Tibial artery (tissue), 4 donors: ENCODE measurements at places on chromosomes 16 and 17.
A peak's percentile ranks its signal among the peaks of the same experiment; 100 is the strongest.

DNA sequence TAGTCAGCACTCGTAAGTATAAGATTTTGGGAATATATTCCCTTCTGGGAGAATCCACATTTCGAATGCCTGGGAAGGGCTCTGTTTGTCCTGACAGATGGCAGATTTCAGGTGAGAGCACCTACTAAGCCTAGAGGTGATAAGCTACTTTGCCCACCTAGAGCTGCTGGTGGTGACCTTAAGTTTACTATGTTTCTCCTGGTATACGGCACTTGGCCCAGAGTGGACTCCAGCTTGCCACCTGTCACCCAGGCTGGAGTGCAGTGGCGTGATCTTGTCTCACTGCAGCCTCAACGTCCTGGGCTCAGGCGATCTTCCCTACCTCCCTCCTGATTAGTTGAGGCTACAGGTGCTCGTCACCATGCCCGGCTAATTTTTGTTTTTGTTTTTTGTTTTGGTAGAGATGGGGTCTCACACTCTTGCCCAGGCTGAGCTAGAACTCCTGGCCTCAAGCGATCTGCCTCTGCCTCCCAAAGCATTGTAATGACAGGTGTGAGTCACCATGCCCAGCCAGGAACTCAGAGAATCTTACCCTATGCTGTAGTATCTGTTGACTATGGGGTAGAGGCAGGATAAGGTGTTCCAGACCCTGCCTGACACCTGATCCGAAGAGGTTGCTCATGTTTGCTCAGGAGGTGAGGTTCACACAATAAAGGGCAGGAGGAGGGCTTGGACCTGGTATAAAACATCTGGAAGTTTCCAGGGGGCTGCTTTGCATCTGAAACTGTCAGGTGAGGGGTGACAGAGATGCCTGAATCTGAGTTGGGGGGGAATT is at the start of gene ZG16:
Gene ZG16, plus strand, starts transcription at position 681 of the 775 bp plus-strand sequence. CDS start 1,011 bp downstream, outside the sequence.
- H3K27ac ChIP-seq: no peak within 1 kb of the TSS
- H3K36me3 ChIP-seq: no peaks in the 10 kb centered on the region
- H3K4me1 ChIP-seq: no peaks in the 10 kb centered on the region
- DNase-seq: no peak
- no peak within 1 kb of the TSS for H3K4me3 ChIP-seq
- H3K27me3 ChIP-seq: no peaks in the 10 kb centered on the region

- peak overlapping the region; percentile 82 for H3K4me3 ChIP-seq
- H3K27me3 ChIP-seq: no peaks in the 10 kb centered on the region
- peak overlapping the region; percentile 97 for H3K27ac ChIP-seq
- H3K36me3 ChIP-seq: peaks cover 20% of the 10 kb centered on the region
Observed at GRCh38 chr16:66923247-66923731, 2.0 kb downstream of the RRAD start.

DNA sequence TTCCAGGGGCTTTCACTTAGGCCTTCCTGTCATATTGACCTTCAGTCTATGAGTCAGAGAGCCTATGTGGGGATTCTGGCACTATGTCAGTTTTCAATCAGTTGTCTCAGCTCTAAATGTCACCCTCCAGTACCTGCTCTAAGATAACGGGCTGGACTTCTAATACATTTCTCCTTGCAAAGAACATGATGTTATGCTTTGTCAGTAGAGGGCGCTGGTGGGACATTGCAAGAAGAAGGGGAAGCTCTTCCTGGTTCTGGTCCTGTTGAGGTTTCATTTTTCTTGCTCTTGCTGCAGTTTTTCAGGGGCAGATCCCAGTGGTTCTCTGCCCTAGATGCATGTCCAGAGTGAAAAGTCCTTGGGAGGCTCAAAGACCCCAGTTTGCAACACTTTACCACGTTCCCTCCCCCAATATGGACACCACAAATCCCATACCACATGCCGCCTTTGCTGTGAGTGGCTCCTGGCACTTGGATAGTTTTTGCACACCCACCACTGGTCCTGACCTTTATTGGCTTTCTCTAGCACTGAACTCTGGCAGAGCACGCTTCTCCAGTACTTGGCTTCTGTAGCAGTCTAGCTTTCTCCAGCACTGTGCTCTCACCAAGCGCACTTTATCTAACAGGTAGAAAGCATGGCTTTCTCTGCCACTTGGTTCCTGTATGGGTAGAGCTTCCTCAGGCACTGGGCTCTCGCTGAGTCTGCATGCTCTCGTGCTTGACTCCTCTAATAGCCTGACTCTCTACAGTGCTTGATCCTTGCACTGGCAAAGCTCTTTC is 49.0 kb downstream of the BCL7C start:
- H3K4me3 ChIP-seq: peak overlapping the region; percentile 33
- DNase-seq: peak; percentile 72
- H3K36me3 ChIP-seq: no peaks in the 10 kb centered on the region
- H3K4me1 ChIP-seq: peaks cover 10% of the 10 kb centered on the region

DNA sequence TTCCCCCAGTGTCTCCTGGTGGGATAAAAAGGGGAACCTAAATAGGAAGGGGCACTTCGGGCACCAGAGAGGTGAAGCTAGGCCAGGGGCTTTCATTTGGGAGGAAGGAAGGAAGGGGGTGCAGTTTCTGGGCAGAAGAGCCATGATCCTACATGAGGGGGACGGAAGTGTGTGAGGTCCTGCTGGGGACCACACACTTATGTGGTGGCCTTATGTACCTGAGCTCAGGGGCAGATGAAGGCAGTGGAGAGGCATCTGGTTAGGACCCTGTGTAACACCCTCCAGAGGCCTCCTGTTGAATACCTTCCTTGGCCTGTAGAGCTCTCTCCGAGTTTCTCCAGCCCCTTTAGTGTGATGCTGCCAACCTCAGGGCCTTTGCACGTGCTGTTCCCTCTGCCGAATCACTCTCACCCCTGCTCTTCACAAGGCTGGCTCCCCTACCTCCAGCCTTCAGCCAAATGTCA is 21.2 kb downstream of the IGFBP4 start:
- no peak overlapping the region for H3K27ac ChIP-seq
- H3K4me1 ChIP-seq: peaks cover 17% of the 10 kb centered on the region
- H3K27me3 ChIP-seq: peaks cover 13% of the 10 kb centered on the region
- no peak overlapping the region for H3K4me3 ChIP-seq
- DNase-seq: no peak

- DNase-seq: no peak
- H3K4me1 ChIP-seq: peaks cover 11% of the 10 kb centered on the region
- H3K4me3 ChIP-seq: no peak overlapping the region
- no peak overlapping the region for H3K27ac ChIP-seq
- peaks cover 26% of the 10 kb centered on the region for H3K27me3 ChIP-seq
Observed at GRCh38 chr17:56782338-56782737, 51.4 kb downstream of the C17orf67 start.

DNA sequence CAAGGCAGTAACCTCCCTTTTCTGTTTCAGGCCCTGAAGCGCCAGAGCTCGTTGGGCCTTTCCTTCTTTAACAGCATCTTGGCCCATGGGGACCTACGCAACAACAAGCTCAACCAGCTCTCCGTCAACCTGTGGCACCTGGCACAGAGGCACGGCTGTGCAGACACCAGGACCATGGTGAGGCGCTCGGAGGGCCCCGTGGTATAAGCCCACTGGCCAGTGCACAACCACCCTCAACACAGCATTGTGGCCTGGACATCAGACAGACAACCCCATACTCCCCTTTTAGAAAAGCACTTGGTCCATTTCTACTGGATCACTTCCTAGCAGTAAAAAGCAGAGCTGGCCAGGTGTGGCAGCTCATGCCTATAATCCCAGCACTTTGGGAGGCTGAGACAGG is 18.6 kb downstream of the KNOP1 start:
- DNase-seq: no peak
- peaks cover 14% of the 10 kb centered on the region for H3K4me1 ChIP-seq
- H3K36me3 ChIP-seq: peaks cover 41% of the 10 kb centered on the region
- H3K27me3 ChIP-seq: no peaks in the 10 kb centered on the region
- H3K27ac ChIP-seq: no peak overlapping the region

- H3K36me3 ChIP-seq: peaks cover 4% of the 10 kb centered on the region
- H3K27me3 ChIP-seq: peaks cover 31% of the 10 kb centered on the region
- no peak for DNase-seq
- no peak overlapping the region for H3K4me3 ChIP-seq
- H3K4me1 ChIP-seq: peaks cover 23% of the 10 kb centered on the region
- no peak overlapping the region for H3K27ac ChIP-seq
Observed at GRCh38 chr16:71629278-71630016, 3.5 kb downstream of the MARVELD3 start.

- no peak overlapping the region for H3K4me3 ChIP-seq
- no peak for DNase-seq
- no peaks in the 10 kb centered on the region for H3K27me3 ChIP-seq
- no peaks in the 10 kb centered on the region for H3K4me1 ChIP-seq
- no peak overlapping the region for H3K27ac ChIP-seq
Observed at GRCh38 chr16:89119166-89119621, 25.5 kb downstream of the ACSF3 start.

- no peak overlapping the region for H3K27ac ChIP-seq
- no peaks in the 10 kb centered on the region for H3K4me1 ChIP-seq
- H3K36me3 ChIP-seq: peaks cover 37% of the 10 kb centered on the region
- no peak for DNase-seq
Observed at GRCh38 chr17:37519251-37519985, 29.7 kb downstream of the DUSP14 start.

DNA sequence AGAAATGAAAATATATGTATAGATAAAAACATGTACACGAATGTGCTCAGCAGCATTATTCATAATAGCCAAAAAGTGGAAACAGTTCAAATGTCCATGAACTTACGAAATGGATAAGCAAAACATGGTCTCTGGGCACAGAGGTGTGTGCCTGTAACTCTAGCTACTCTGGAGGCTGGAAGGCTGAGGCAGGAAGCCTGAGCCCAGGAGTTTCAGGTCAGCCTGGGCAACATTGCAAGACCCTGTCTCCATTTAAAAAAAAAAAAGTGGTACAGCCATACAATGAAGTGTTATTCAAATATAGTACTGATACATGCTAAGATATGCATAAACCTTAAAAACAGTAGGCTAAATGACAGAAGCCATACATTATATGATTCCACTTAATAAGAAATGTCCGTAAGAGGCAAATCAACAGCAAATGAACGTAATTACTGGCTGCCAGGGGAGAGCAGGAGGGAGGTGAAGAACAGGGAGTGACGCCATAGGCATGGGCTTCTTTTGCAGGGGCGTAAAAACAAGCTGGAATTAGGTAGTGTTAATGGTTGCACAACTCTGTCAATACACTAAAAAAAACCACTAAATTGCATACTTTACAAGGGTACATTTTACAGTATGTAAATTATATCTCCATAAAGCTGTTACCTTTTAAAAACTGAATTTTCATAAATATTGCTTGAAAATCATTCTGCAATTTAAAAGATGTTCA is 87.2 kb upstream of the PLEKHM1 start:
- no peak overlapping the region for H3K27ac ChIP-seq
- no peak for DNase-seq
- no peaks in the 10 kb centered on the region for H3K4me1 ChIP-seq
- H3K36me3 ChIP-seq: no peaks in the 10 kb centered on the region

GRCh38 chr16:57477531-57478202 is 8.6 kb downstream of the DOK4 start:
- peak overlapping the region; percentile 69 for H3K27ac ChIP-seq
- no peaks in the 10 kb centered on the region for H3K27me3 ChIP-seq
- H3K4me3 ChIP-seq: peak overlapping the region; percentile 57
- no peak for DNase-seq
- H3K36me3 ChIP-seq: peaks cover 26% of the 10 kb centered on the region

DNA sequence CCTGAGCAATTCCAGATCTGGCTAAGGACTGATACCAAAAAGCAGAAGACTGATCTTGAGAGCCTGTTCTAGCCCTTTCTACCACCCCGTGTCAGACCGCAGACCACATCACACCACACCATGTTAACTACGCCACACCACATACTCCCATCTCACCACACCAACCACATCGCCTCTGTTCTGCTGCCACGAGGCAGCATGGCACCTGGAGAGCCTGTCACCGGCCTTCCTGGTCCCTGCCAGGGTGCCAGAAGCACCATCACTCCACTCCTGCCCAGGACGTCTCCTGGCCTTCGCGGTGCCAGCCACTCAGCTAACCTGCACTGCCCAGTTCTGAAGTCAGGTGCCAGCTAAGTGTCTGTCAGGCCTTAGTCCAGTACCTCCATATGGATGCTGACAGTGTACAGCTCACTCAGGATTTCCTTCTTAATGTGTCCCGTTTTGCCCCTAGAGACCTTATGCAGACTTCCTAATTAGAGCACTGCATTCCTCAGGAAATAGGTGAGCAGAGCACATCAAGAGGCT is 37.2 kb upstream of the BCAR1 start:
- H3K4me1 ChIP-seq: no peaks in the 10 kb centered on the region
- no peaks in the 10 kb centered on the region for H3K27me3 ChIP-seq
- peaks cover 26% of the 10 kb centered on the region for H3K36me3 ChIP-seq
- DNase-seq: no peak

DNA sequence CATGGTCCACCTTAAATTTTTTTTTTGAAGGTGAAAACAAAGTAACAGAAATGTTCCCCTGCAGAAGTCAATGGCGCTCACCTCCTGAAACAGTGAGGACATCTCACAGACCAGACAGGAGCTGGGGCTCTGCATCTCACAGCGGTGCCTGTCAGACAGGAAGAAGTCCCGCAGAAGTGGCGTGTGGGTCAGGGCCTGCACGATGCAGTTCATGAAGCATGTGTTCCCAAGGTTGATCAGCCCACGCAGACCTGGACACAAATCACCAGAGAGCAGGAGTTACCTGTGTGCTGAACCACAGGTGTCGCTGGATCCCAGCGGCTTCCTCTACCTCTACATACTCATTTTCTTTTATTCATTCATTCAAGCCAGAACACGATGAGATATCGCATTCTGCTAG is 24.9 kb downstream of the USP22 start:
- no peak overlapping the region for H3K27ac ChIP-seq
- no peak overlapping the region for H3K4me3 ChIP-seq
- H3K36me3 ChIP-seq: peaks cover 86% of the 10 kb centered on the region
- H3K4me1 ChIP-seq: no peaks in the 10 kb centered on the region
- DNase-seq: no peak

DNA sequence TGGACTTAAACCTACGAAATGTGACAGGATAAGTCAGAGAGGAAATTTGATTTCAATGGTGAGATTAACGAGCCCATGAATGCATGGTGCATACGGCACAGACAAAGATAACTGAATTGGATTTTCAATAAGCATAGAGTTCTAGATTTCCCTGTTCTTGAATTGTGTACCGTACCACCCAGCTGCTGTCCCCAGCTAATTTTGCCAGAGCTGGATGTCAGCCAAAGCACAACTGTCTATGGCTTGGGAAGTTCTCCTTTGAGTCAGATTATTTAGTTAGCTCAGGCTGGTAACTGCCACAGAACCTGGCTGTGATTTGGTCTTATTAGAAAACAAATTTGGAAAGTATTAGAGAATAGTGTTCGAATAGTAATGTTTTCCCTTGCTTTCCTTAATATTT is 143.1 kb downstream of the CDH13 start:
- peaks cover 11% of the 10 kb centered on the region for H3K4me1 ChIP-seq
- no peaks in the 10 kb centered on the region for H3K36me3 ChIP-seq
- H3K4me3 ChIP-seq: no peak overlapping the region
- DNase-seq: peak; percentile 66
- no peak overlapping the region for H3K27ac ChIP-seq
- H3K27me3 ChIP-seq: no peaks in the 10 kb centered on the region

DNA sequence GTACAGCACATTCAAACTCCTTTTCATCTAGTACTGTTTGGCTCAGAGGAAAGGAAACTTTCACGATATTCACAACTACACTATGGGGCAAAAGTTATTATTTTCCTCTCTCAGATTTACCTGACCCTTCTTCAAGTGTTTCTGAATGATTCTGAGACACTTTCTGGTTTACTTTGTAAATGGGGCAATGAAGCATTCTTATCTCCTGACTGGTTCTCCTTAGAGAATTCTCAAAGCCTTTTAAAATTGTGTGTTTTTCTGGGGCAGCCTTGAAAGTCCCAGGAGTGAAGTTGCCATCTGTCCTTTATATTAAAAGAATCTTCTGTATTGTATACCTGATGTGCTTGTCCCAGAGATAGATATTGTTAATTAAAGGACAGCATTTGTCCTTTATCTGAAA is 264.9 kb downstream of the FTO start:
- peaks cover 2% of the 10 kb centered on the region for H3K4me1 ChIP-seq
- no peak overlapping the region for H3K27ac ChIP-seq
- H3K27me3 ChIP-seq: no peaks in the 10 kb centered on the region
- no peak for DNase-seq
